ENCODE measurements at places on chromosomes 3 and 15.

DNA sequence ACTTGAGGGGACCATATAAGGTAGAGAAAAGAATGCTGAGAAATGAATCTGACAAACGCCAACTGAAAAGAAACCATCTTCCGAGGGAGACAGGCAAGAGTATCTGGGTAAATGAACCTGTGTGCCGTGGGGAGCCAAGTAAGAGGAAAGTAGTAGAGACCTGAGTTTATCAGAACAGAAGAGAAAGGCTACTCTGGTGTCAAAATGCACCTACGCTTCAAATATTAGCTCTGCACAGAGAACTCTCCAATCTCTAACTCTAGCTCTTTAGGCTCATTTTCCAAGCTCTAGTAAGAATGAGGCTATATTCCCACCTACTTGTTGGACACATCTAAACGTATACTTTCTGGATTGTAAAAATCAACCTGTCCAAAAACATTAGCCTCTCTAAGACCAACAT lies 53.5 kb downstream of the TOP2B start:
- no peak for DNase-seq

GRCh38 chr3:44099566-44100297 lies 142.0 kb upstream of the TOPAZ1 start:
- DNase-seq, result no peak

DNA sequence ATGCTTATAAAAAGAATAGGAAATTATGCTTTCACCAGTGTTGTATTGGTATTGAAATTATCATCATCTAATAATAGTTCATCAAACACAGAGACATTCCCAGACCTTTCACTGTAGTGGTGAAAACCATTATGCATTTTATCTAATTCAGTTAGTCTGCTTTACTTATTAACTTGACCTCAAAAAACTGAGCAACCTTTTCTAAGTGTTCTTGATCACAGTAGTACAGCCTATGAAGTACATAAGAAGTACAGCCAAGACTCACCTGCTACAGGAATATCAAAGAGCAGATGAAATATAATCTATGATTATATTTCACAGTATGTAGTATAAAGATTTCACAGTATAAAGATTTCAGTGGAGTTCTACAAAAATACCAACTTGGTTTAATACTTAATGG lies 75.2 kb downstream of the FILIP1L start:
- no peak for DNase-seq

- peak; percentile 38 for DNase-seq
These were observed 8.5 kb downstream of the WDR53 start for GRCh38 chr3:196559826-196560225.

DNA sequence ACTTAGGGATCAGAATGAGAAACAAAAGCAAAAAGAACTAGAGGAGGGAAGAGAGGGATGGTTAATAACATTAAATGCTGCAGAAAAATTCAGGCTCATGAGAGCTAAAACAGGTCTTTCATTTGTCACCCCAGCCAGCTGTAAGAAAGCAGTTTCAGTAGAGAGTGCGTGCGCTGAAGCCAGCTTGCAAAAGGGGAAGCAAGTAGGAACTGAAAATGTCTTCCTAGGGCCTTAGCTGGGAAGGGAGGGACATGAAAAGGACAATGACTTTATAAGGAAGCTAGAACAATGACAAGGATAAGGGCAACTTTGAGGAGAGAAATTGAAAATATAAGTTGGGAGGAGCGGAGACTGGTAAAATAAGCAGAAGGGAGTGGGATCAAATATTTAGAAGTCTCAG lies 3.1 kb downstream of the CIAO2A start:
- DNase-seq, result no peak

- no peak for DNase-seq
These were observed at the start of gene HTR3D for GRCh38 chr3:184031187-184031792. Gene HTR3D, plus strand, starts transcription at chr3:184031742. Its CDS starts 0 bp downstream, at chr3:184031742.

DNA sequence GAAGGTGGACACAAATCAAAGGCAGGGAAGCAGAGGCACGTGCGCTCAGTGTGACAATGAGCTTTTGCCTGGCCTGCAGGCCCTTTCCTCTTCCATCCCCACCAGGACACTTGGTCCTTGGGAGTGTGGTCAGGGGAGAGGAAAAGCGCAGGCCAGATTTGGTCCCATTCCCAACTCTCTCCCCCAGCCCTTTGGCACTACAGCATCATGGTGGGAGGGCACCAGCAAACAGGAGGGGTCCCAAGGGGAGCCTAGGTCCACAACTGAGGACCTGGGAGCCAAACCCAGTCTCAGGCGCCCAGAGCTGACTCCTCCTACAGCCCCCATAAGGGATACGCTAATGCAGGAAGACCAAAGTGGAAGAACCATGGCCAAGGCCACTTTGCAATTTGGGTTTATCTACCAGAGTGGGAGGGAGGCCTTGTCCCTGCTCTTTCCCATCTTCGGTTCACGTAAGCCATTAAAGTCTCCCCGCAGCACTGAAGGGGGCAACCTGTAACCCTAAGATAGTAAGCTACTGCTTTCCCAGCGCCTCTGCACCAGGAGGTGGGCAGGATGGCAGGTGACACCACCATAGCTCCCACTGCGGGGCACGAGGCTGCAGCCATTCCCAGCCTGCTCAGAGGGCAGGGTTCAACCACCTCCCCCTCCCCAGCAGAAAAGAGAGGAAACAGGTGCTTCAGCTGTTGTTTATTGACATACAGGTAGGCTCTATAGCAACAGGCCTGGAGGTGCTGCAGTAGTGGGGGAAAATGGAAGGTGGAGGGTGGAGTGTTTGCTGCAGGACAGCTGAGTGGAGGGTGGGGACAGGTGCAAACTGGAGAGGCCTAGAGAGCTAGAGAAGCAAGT lies 993 bp upstream of the GRAMD2A start:
- no peak for DNase-seq

DNA sequence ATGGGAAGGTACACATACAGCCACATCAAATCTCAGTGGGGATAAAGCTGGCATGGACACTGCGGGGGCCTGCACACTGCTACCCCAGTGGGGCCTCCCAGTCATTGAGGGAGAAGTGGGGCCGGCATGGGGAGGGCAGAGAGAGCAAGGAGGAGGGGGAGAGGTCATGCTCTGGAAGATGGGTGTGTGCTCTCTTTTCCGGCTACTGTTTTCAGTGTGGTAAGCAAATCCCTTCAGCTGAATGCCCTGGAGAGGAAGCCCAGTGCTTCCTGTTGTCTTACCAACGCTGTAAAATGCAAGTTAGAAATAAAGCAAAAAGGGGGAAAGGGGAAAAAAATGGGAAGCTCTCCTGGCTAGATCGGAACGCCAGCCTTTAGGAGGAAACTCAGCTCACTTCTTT lies 30.8 kb downstream of the NRROS start:
- no peak for DNase-seq

GRCh38 chr3:138642226-138642926 lies 33.8 kb downstream of the FAIM start:
- no peak for DNase-seq

GRCh38 chr3:57826245-57826951 lies 70.3 kb downstream of the SLMAP start:
- DNase-seq, result no peak

- no peak for DNase-seq
These were observed 32.7 kb downstream of the PDIA5 start for GRCh38 chr3:123099331-123100192.

GRCh38 chr3:124811436-124811835 lies 75.7 kb downstream of the ITGB5 start:
- DNase-seq, result peak; percentile 81

- DNase-seq, result no peak
These were observed 124.8 kb upstream of the ST8SIA2 start for GRCh38 chr15:92268900-92269299.

DNA sequence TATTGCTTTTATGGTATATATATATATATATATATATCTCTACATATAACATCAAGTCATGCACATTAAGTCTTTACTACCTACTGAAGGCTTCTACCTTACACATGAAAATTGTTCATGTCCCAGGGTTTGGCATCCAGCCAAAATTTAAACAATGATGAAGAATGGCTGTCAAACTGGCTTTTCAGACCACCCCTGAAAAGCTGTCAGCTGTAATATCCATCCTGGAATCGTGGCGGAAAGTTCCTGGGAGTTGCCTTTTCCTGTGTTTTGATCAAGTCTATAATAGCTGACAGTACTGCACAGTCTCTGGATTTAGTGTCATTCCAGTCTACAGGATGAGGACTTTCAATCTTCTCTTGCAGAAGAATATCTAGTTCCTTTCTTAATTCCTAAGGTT lies 48.3 kb downstream of the DHX36 start:
- DNase-seq, result no peak

DNA sequence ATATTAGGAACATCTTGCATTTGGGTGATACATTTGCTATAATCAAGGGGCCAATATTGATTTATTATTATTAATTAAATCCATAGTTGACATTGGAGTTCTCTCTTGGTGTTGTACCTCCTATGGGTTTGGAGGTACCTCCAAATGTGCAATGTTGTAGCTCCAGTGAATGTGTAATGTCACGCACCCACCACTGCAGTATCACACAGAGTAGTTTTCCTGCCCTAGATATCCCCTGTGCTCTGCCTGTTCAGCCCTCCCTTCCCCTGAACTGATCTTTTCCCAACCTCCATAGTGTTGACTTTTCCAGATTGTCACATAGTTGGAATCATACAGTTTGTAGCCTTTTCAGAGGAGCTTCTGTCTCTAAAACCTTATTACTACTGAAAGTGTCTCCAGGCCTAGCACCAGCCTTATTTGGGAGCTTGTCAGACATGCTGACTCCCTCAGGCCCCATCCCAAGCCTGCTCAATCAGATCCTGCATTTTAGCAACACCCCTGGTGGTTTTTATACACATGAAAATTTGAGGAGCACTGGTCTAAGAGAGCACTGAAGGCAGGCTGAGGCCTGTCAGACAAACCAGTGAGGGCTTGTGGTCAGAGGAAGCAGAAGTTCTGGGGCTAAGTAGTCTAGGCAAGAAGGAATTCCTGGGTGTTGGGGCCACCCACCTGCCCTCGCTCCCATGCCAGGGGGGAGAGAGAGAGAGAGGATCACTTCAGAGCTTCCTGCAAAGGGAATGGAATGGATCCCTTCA lies 73.4 kb downstream of the SLC6A11 start:
- DNase-seq, result no peak

DNA sequence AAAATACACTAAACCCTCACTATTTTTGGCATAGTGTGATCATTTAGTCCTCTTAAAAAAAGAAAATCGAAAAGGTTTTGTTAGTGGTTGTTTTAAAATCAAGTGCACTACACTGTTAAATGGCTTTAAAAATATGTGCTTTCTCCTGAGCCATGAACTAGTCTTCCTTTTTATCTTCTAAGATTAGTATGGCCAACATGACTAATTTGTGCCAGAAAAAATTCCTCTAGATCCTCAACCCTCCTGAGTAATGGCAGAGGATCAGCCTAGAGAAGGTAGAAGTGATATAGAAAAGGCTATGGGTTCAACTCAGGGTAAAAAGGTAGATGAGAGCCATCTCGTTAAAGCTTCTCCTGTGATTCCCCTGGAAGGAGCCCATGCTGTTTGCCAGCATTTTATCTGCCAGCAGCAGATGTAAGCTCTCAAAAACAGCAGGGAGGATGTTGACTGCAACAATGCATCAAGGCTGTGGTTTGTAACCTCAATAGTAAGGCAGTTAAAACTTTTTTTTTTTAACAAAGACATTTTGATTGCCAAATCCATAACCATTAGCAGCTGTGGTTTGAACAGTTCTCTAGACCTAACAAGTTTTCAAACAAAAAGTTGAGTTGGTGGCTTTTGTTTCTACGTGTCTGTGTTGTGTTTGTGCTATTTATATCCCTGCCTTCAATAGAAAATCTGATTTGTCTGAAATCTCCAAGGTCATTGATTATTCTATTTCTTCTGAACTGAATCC lies 30.2 kb upstream of the ZNF609 start:
- DNase-seq, result peak; percentile 91

- no peak for DNase-seq
These were observed 38.8 kb downstream of the AKAP13 start for GRCh38 chr15:85419161-85419560.

- no peak for DNase-seq
These were observed 28.2 kb downstream of the FLNB start for GRCh38 chr3:58036293-58037032.

DNA sequence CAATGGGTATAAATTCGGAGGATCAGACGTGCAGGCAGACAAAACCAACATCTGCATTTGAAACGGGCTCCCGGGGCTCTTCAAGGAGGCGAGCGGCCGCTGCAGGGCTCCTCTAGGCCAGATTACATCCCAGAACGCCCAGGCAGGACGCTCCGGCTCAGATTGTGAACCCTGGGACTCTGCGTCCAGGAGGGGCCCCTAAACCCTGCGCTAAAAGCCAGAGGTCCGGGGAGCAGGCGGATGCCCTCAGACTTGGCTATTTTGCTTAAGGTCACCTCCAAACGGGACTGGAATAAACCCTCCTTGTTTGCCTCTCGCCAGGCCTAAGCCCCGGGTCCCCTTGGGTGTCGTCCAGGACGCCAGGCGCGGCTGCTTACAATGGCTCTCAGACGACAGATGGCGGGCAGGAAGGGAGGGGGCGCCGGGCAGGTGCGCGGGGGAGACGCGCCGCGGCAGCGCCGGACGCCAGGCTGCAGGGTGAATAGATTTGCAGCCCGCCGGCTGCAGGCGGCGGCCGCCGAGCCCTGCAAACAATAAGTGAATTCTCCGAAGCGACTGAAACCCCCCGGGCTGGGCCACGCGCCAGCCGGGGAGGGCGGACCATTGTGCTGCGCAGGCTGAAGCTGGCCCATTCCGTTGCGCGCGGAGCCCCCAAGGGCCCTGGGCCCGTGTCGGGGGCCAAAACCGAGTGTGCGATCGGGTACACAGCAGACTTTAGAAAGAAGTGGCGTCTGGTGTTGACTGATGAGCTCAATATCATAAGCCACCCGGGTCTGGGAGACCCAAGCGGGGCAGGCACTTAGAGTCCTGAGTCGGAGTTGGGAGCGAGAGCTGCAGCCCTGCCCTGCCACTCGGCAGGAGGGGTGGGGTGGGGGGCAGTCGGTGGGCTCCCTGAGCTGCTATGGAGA lies 32.3 kb upstream of the AMOTL2 start:
- no peak for DNase-seq

- no peak for DNase-seq
These were observed 9.9 kb upstream of the VILL start for GRCh38 chr3:37980462-37981347.

DNA sequence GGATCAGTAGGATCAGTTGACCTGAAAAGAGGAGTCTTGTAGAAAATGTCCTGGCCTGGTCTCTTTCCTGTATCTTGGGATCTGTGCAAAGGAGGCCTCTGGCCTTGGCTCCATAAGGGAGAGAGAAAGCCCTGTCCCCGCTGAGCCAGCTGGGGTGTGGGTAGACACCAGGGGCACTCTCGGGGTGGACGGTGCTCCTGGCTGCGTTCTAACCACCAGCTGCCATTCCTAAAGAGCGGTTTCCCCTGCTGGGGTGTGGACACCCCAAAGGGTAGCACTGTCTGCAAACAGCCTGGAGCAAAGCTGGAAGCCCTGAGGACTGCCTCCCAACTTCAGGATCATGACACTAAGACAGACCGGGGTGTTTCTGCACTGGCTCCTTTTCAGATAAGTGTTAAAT lies 23.5 kb downstream of the SYNM start:
- DNase-seq, result no peak
